ENCODE measurements at places on chromosomes 2 and 18. TPM values are rescaled to one million over a fixed set of nuclear protein-coding genes. Genes with fewer than 3 reads are reported as not detected.

The SRBD1 gene
- total RNA-seq: 7.6 TPM

The ACVR1C gene
- not detected for total RNA-seq

The SCLY gene
- total RNA-seq: 87.5 TPM

The NPHP1 gene
- total RNA-seq: 9.8 TPM

The TSPYL6 gene
- total RNA-seq: not detected

The OST4 gene
- 158 TPM for total RNA-seq

The RGPD3 gene
- 0.75 TPM for total RNA-seq

The CABYR gene
- total RNA-seq: not detected

The EN1 gene
- total RNA-seq: not detected

The SERPINB11 gene
- not detected for total RNA-seq

The PIGN gene
- total RNA-seq: 12.8 TPM

The KCNK3 gene
- 7.2 TPM for total RNA-seq

The POTEC gene
- total RNA-seq: not detected

The CNDP1 gene
- not detected for total RNA-seq

The SERPINB4 gene
- total RNA-seq: not detected

The SPC25 gene
- not detected for total RNA-seq

The SP9 gene
- not detected for total RNA-seq

The SULT1C4 gene
- total RNA-seq: 11.0 TPM

The C2orf72 gene
- total RNA-seq: 20.5 TPM

The RAB27B gene
- 0.11 TPM for total RNA-seq

Data from ascending aorta (tissue), 2 donors.